ENCODE measurements at places on chromosomes 1 and 21.

DNA sequence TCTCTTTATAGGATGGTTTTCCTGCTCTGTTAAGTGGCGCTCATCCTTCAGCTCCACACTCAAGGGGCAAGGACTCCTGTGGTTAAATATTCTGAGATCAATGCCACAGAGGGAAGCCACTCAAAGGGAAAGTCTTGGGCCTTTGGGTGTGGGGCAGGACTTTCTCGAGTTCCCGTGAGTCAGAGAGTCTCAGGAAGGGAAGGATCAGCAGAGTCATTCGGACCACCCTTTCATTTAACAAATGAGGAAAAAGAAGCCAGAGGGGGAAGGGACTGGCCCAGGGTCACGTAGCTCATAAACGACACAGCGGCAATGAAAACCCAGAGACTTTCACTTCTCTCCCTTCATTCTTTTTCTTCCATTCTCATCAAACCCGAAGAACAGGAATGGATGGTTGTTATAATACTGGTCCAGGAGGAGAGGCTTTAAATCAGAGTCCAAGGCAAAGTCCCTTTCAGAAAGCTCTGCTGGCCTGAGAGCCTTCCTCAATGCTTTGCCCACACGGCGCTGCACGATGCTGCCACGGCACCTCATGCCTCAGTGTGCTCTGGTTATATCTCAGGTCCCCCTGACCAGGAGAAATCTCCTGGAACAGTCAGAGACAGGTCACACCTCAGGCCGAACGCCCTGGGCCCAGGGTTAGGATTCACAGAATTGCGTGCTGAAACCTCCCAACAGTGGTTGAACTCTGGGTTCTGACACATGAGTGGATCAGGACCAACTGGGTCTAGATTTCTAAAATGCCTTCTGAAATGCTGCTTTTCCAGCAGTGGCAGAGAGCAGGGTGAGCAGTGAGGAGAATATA lies 65.3 kb downstream of the TENT5C start:
- DNase-seq, result no peak

GRCh38 chr1:204709960-204710912 lies 24.7 kb upstream of the LRRN2 start:
- DNase-seq, result no peak

DNA sequence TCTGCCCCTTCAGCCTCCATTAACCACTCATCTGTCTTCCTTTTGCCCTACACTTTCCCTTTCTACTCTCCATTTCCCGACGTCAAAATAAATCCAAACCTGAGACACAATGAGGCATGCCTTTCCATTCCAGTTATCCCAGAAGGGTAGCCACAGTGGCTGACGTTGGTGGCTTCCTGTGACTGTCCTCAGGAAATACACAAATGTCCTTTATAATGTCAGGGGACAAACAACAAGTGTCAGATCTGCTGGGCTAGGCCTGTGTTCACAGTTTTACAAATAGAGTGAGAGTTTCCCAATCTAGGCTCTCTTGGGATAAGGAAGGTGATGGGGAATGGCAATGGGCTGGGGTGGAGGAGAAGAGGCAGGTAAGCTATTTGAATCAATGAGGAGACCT lies 135.3 kb downstream of the BRINP2 start:
- DNase-seq, result no peak

DNA sequence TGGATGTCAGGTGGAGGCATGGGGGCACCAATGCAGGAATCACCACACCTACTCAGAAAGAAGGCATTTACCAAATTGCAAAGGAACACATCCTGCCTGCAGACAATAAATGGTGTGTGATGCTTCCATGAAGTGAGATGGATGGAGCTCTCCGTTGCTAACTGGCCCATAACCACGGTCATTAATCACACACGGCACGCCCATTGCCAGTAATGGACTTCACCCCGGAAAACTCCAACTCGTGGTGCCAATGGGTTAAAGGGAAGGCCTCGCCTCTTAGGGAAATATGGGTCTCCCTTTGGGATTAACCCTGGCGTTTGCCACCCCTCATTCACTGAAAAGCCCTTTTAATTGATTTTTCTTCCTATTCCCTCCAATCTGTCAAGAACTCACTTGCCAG lies 443.1 kb upstream of the DAB1 start:
- DNase-seq, result no peak

- no peak for DNase-seq
These were observed 8.2 kb downstream of the UQCRHL start for GRCh38 chr1:15799004-15799867.

Data from GM10248 (cell line).